Right renal pelvis (tissue), 4 donors: ENCODE measurements at places on chromosomes 13 and 19. TPM values are rescaled to one million over a fixed set of nuclear protein-coding genes. Genes with fewer than 3 reads are reported as not detected.

DNA sequence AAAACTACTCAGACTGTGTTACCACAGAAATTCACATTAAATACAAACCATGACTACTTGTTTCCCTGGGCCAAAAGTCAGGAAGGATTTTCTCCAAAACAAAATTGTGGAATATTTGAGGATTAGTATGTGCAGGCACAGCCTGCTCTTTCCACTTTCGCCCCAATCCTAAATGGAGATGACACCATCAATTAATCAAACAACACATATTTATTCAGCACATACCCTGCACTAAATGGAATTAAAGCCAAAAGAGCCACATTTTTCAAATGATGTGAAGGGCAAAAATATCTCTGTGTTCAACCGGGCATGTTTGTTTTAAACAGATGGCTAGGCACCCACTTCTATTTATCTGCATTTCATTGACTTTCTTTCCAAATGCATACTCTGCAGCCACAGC lies 523.1 kb downstream of the DCT start:
- DNase-seq = no peak

- no peak for DNase-seq
Observed at GRCh38 chr19:30136611-30137195, 194.7 kb downstream of the URI1 start.

Gene NCR1
- polyA plus RNA-seq = 0.10 TPM

Gene ABHD13
- 17.9 TPM for polyA plus RNA-seq

Gene ATP4A
- not detected for polyA plus RNA-seq

DNA sequence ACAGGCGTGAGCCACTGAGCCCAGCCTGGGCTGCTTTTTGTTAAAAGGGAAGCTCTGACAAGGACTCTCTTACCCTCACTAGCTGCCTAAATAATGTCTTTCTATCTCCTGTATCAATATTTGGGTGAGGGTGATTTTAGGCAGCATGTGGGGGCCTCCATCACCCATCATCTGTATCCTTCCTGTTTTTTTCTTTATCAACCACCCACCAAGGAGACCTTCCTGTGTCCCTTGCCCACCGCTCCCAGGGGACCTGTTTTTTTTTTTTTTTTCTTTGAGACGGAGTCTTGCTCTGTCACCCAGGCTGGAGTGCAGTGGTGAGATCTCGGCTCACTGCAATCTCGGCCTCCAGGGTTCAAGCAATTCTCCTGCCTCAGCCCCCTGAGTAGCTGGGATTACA lies 5.4 kb upstream of the NDUFB7 start:
- no peak for DNase-seq

GRCh38 chr19:55520691-55521292 lies 16.1 kb downstream of the SBK2 start:
- no peak for DNase-seq

GRCh38 chr19:14404312-14404711 lies 14.8 kb downstream of the DDX39A start:
- no peak for DNase-seq

DNA sequence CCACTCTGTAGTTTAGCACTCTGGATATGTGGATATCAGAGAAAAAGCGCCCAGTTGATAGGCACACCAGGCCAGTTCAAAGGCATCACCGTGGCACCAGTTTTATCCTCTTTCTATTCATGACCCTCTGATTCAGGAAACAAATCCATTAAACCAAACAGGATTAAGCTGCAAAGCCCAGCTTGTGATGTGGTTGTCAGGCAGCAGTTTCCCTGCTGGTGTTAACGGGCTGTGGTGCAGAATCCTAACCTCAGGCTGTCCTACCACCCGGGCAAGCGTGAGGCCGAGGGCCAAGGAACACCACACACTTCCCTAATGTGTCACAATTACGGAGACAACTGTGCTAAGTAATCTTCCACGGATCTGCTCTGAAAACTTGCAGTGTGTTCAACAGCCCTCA lies 209.1 kb downstream of the OLFM4 start:
- no peak for DNase-seq
